H9 (cell line): ENCODE measurements at places on chromosomes 16 and 17. TPM values are rescaled to one million over a fixed set of nuclear protein-coding genes. Genes with fewer than 3 reads are reported as not detected.
A peak's percentile ranks its signal among the peaks of the same experiment; 100 is the strongest.

DNA sequence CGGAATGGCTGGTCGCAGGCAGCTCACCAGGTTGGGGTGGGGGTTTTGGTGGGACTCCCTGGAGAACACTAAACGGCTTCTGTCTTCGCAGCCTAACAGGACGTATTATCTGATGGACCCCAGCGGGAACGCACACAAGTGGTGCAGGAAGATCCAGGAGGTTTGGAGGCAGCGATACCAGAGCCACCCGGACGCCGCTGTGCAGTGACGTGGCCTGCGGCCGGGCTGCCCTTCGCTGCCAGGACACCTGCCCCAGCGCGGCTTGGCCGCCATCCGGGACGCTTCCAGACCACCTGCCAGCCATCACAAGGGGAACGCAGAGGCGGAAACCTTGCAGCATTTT lies 59.7 kb downstream of the PDPK1 start:
- DNase-seq = no peak

GRCh38 chr16:79209308-79209707 lies 391.2 kb downstream of the MAF start:
- DNase-seq = no peak

DNA sequence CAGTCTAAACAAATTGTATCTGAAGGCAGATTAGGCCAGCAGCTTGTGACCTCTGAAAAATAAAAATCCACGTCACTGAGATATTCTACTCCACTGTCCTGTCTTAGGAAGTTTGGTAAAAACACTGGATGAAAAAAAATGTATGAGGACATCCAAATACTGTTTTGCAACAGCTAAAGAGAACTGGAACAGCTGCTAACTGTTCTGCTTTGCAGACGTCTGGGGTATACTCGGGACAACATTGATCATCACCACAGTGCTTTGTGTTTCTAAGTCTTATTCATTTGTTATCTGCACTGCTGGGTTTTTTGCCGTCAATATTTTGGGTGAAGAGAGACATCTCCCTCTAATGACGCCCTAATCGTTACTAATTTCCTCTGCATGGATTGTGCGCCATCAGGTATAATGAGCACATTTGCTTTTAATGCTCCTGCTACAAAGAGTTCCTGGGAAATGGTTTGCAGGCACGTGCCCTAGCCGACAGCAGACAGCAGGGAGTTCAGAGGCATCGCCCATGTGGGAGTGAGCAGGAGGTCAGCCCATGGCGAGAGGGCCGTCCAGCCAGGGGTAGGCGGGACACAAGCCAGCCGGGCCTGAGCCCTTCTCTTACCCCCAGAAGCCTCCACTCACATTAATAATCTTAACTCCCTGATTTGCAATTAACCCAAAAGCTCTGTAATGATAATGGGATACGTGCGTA lies 87.0 kb downstream of the CBLN1 start:
- no peak for DNase-seq

DNA sequence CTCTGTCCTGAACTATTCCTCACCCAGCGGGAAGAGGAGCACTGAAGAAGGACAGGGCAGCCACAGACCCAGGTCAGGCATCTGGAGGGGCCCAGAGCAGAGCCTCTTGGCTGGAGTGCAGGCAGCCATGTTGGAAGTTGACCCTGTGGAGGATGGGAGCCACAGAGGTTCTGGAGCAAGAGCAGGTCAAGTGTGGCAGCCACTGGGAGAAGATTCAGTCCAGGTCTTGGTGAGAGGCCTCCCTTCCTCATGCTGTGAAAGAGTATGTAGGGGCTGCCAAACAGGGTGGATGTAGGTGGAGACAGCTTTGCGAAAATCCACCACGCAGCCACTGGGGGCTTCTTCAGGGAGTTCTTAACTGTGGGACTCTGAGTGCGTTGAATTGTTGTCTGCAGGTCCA lies 590 bp upstream of the CD79B start:
- no peak for DNase-seq

GRCh38 chr16:84278968-84279367 lies 15.7 kb upstream of the WFDC1 start:
- DNase-seq = peak; percentile 49

- DNase-seq = peak; percentile 94
These were observed 12.9 kb downstream of the SYCE1L start for GRCh38 chr16:77211880-77212740.

KRTAP4-6 gene
- total RNA-seq = not detected in 2 replicates

GRCh38 chr17:7807206-7807605 lies 26.8 kb upstream of the KDM6B start:
- no peak for DNase-seq

PRR35 gene
- 0.33 and 0.50 TPM in 2 replicates for total RNA-seq

SLC16A13 gene
- 6.1 and 6.8 TPM in 2 replicates for total RNA-seq

CLEC19A gene
- 0.20 TPM in 1 of 2 replicates, not detected in the other for total RNA-seq

GRCh38 chr17:7119314-7119713 lies 4.7 kb upstream of the ASGR2 start:
- DNase-seq = no peak

DNA sequence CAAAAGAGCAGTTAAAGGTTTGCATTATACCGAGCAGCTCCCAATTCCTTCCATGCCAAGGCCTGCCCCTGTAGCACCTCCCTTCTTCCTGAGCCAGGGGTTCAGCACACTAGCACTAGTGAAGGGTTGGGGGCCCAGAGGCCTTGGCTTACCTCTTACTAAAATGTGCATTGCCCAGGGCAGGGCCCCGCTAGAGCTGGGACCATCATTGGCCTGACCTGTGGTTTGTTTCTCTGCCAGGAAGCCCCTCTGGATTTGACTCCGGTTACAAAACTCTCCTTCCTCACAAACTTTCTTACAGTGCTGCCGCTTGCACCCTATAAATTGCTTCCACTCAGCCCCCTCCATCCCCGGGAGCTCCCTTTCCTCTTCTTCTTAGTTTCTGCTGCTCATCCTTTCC lies 33.8 kb downstream of the MPRIP start:
- DNase-seq = no peak

GRCh38 chr17:6075050-6075449 lies 4.9 kb downstream of the WSCD1 start:
- DNase-seq = no peak

OR1F1 gene
- not detected in 2 replicates for total RNA-seq

DNA sequence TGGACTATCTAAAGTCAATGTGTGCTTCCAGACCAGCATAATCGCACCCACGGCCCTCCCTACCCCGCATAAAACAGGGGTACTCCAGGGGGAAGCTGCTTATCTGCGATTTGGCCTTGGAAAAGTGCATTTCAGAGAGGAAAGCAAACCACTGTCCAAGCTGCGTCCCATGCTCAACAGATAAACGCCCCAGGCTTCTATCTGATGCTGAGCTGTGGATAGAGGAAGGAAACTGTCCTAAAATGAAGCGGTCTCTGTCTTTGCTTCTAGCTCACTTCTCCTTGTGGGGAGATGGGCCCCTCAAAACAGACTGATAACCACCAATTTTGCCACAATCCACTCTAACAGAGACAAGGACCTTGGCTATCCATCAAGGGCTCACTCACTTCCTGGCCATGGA lies 160.5 kb upstream of the TNRC6C start:
- no peak for DNase-seq

DNA sequence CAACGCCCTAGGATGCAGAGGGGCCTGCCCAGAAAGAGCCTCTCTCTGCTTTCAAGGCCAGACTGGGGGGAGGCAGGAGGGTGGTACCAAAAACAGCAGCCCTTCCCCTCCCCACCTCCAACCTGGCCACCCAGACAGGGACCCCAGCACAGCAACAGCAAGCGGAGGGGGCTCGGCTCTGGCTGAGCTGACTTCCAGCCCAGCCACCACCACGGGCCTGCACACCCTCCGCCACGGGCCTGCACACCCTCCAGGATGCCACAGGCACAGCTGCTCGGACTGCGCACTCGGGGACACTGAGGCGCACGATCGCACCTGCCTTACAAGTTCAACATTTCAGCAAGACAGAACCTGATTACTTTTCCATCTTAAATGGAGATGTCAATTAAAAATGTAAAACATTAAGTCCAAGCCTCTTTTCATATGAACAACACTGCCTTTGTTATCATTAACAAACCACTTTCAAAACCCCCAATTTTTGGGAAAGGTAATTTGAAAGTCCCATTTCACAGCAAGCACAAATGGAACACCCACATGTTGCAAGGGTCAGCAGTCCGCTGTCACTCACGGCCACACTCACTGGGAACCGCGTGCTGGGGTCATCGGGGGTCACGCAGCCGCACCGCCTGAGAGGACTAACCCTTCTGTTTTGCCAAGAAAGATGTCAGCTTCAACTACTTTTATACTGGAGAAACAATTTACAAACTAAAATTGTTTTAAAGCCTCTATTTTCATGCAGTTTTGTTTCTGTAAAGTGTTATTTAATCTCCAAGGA lies 76.4 kb downstream of the ANKRD11 start:
- no peak for DNase-seq

MPV17L gene
- total RNA-seq = 5.6 and 6.4 TPM in 2 replicates

GRCh38 chr16:87922250-87922871 lies 14.0 kb downstream of the CA5A start:
- no peak for DNase-seq

GRCh38 chr17:51128076-51128475 lies 7.4 kb upstream of the SPAG9 start:
- peak; percentile 39 for DNase-seq

- DNase-seq = peak; percentile 89
These were observed 4.2 kb upstream of the ATXN7L3 start for GRCh38 chr17:44203731-44204440.

- no peak for DNase-seq
These were observed 13.6 kb downstream of the ASPSCR1 start for GRCh38 chr17:81990836-81991683.

THAP11 gene
- 48.7 and 48.9 TPM in 2 replicates for total RNA-seq

KCNJ16 gene
- not detected in 2 replicates for total RNA-seq

FBXL19 gene
- total RNA-seq = 66.8 and 68.0 TPM in 2 replicates

DNA sequence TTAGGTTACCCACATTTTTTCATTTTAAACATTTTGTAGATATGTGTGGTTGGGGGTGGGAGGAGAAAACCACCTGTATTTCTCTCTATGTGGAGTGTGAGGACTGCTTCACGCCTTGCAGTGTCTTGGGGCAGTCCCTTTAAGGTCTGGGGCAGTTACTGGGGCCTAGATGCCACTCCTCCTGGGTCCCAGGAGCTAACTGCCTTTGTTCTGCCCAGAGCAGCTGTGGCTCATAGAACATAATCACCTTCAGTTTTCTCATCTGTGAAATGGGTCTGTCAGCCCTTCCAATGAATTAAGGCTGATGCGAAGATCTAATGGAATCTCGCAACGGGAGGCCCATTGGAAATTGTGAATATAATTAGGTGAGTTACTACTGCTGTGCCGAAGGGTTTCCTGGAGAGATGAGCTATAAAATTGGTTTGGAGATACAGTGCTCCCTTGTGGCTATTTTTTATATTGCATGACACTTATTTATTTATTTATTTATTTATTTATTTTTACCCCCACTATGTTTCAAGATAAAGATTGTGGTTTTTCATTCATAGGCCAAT lies 22.9 kb downstream of the DHRS7C start:
- DNase-seq = no peak

DNA sequence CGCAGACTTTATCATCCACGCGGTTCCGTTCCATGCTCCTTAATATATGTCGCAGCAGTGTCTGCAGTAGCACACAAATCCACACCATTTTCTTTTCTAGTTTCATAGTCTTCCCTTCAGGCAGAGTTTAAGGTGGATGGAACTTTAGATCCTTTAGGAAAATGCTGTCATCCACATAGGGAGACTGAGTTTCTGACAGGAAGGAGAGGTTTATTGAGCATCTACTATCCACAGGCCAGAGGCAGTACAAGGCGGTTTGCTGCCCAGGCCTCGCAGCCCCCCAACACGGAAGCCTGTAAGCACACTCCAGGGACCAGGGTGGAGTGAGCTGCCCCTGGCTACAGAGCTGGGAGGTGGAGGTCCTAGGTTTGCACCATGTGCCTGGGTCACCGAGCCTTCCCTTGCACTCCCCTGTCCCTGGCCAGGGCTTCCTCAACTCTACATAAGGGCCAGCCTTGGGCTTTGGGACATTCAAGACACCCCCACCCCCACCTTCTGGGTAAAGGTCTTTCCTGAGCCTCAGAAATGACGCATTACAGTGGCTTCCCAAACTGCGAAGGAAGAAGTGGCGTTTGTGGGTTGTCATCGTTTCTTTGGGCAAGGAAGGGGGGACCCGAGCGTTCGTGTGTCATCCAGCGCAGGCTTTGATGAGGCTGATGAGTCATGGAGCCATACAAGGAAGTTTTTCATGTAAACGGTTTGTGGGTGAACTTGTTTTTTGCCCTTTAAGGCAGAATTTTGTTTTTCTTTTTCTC lies 146.5 kb upstream of the PLCG2 start:
- no peak for DNase-seq

HMOX2 gene
- 44.4 and 45.7 TPM in 2 replicates for total RNA-seq

- DNase-seq = no peak
These were observed 1503.0 kb upstream of the CDH8 start for GRCh38 chr16:63539276-63539675.

- no peak for DNase-seq
These were observed 5.8 kb downstream of the TRIM25 start for GRCh38 chr17:56908001-56908542.

CD300H gene
- not detected in 2 replicates for total RNA-seq

GRCh38 chr16:87132361-87133014 lies 184.7 kb downstream of the C16orf95 start:
- no peak for DNase-seq
